Left hindlimb (tissue), 1 donor: ENCODE measurements at places on chromosomes 7 and 10.

DNA sequence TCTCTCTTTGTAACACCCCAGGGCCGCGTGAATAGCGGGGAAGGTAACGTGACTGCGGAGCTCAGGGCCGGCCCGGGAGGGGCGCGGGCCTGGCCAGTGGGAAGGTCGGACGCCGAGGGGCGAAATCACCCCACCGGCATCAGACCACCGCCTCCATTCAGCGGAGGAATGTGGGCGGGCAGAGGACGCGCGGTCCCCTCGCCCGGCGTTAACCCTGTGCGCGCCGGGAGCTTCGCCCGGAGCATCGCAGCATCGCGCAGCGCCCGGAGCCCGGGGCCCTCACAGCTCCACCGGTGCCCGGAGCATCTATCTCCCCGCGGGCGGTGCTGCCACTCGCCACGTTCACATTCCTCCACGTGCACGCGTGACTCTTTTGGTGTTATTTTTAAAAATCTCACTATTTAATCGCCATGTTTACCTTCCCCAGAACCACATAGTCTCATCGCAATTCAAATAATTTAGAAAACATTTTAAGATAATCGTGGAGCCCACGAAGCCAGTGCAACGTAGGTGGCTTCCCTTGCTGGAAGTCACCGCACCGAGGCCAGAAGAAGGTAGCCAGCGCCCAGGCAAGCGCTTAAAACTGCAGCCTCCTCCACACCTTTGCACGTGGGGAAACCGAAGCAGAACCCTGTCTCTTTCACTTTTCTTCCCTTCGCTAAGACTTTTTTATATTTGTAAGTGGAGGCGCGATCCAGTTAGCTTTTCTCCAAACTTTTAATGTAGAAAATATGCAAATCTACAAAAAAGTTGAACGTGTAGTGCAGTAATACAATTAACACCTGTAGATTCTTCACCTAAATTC lies 21.8 kb downstream of the FGFBP3 start:
- DNase-seq: peak; percentile 60

- DNase-seq: no peak
Measured at GRCh38 chr7:18997477-18998150, 119.8 kb downstream of the TWIST1 start.

GRCh38 chr7:77855371-77856083 lies 57.0 kb downstream of the PHTF2 start:
- no peak for DNase-seq

GRCh38 chr7:16803881-16804673 lies 722 bp downstream of the AGR2 start:
- no peak for DNase-seq

GRCh38 chr10:113020838-113021237 lies 70.8 kb downstream of the TCF7L2 start:
- no peak for DNase-seq

DNA sequence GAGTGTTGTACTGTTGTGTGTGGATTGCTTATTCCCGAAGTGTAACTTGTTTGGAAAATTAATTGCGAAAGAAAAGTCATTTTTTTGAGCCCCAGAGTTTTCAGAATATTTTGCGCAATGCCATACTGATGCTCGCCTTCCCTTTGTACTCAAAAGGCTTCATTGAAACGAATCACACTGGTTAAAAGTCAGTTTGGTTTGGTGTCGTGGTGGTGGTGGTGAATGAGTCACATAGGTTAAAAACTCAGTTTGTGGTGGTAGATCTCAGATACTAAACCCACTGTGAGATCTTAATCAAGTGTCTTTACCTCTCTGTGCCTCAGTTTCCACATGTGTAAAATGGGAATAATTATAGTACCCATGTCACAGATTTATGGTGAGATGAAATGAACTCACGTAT lies 61.1 kb upstream of the IL6 start:
- DNase-seq: no peak

- DNase-seq: no peak
Measured at GRCh38 chr10:129833994-129834739, 129.9 kb downstream of the EBF3 start.

- DNase-seq: no peak
Measured at GRCh38 chr7:94514140-94514889, 4.7 kb downstream of the CASD1 start.

- no peak for DNase-seq
Measured at GRCh38 chr7:5083311-5083711, 37.7 kb downstream of the RBAK start.

DNA sequence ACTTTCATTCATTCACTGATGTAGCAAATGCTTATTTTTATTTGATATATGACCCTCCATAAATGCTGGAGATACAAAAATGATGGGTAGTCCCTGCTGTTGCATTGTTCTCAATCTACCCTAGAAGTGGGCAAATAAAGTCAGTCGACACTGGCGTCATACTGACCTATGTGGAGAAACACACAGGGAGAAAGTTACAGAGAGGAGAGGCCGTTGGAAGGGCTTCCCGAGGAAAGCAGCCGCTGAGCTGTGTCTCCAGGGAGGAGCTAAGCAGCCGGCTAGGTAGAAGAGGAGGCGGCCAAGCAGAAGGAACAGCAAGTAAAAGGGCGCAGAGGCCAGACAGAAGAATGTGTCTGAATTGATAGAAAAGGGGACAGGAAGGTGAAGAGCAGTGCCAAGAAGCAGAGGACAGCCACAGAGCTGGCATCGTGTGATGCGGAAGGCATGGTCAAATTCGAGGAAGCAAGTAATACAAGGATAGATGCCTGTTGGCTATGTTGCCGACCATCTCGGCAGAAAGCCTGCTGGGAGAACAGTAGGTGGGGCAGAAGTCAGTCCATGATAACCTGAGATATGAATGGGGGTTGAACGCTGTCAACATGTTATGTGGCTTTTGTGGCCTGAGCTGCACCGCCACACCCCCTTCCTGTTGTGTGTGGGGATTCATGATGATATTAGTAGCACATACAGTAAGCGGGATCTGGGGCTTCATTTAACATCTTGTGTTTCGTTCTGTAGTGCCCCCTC lies 25.9 kb downstream of the ST8SIA6 start:
- DNase-seq: no peak

- DNase-seq: no peak
Measured at GRCh38 chr7:107856806-107857540, 34.0 kb upstream of the DLD start.

GRCh38 chr10:9868499-9868898 lies 1149.2 kb upstream of the CELF2 start:
- DNase-seq: no peak

DNA sequence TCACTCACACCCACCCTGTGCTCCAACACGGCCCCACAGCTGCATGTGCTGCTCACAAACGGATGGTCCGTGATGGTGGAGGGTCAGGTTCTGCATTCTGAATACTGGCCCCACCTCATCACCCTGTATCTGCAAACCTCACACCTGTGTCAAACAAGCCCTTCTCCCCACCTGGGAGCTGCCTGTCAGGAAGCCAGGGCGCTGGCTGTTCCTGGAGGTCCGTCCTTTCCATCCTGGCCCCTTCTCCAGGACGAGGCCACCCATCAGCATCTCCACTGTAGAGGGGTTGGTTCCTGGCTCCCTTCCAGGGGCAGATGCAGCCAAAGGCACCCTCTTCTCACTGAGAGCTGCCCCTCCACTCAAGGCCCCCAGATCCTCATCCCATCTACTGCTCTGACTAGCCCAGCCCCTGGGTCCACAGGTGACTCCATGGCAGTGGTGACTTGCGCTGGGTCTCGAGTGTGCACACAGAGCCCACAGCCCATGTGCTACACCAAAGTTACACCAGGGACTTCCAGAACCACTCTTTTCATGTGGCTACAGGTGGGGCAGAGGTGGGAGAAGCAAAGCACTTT lies 229.4 kb downstream of the TNS3 start:
- no peak for DNase-seq

GRCh38 chr7:12423997-12424745 lies 20.5 kb upstream of the VWDE start:
- DNase-seq: no peak

DNA sequence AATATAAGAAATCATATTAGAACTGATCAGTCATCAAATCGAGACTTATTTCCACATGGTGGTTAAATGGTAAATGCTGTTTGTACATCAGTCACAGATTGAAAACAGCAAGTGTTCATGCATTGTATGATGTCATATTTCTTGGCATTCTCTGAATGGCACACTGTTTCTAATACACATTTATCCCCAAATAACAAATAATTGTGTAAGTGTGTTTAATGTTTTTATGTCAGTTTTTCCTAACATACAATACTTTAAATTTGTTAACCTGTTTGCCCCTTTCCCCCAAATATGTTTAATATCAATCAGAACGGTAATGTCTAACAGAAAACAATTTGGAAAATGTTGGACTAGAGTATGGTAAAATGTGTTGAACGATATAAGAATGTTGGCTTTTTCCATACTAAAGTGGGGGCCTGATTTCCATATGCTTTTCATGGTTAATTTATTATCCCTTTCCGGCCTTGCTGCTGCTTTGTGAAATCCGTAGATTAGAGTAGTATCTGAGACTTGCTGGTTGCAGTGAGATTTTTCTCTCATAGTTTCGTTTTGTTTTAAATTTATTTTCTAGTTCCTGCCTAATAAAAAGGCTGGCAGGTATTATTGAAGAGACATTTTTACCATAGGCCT lies 23.7 kb downstream of the RAB18 start:
- DNase-seq: no peak

- no peak for DNase-seq
Measured at GRCh38 chr10:99672884-99673283, 13.6 kb downstream of the ENTPD7 start.

GRCh38 chr7:143372070-143372469 lies 9.1 kb upstream of the ZYX start:
- DNase-seq: no peak

DNA sequence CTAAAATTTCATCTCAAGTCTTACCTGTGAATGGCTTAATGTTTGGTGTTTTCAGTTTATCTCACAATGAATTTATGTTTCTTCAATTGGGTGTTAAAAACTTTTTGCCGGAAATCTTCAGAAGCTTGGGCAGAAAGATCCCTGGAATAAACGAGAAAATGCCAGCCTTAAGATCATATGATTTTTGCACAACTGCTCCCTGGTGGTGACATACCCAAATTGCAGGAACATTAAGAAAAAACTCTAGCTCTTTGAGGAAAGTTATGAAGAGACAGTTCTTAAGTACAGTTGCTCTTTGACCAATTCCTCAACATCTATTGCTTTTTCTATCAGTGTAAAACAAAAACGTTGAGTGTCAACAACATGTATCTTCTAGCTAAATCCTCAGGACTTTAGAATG lies 48.2 kb upstream of the CREB5 start:
- no peak for DNase-seq

- DNase-seq: no peak
Measured at GRCh38 chr10:128258421-128258976, 132.3 kb upstream of the MKI67 start.

- DNase-seq: no peak
Measured at GRCh38 chr10:78657163-78657861, 411.5 kb upstream of the ZMIZ1 start.

- DNase-seq: no peak
Measured at GRCh38 chr10:120505866-120506265, 48.8 kb downstream of the PLPP4 start.

DNA sequence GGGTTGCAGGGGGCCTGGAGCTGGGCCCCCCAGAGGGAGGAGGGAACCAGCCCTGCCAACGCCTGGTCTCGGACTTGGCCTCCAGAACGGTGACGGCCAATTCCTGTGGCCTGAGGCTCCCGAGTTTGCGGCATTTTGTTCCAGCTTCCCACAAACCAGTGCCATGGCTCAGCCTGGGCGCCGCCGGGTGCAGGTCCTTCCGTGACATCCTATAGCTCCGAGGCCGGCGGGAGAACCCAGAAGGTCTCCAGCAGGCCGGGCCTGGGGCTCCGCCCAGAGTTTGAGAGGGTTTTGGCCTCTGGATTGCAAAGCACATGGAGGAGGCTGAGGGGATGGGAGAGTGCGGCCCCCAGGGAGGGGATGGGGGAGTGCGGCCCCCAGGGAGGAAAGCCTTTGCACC lies 92.6 kb downstream of the UNCX start:
- no peak for DNase-seq

- peak; percentile 21 for DNase-seq
Measured at GRCh38 chr7:151132461-151133205, 34.9 kb downstream of the GBX1 start.

- DNase-seq: no peak
Measured at GRCh38 chr7:51060536-51060935, 256.1 kb downstream of the COBL start.

GRCh38 chr10:97534746-97535367 lies 36.1 kb downstream of the UBTD1 start:
- DNase-seq: no peak

- no peak for DNase-seq
Measured at GRCh38 chr10:94011296-94011695, 17.6 kb downstream of the PLCE1 start.

- no peak for DNase-seq
Measured at GRCh38 chr10:11236234-11236633, 218.6 kb downstream of the CELF2 start.

DNA sequence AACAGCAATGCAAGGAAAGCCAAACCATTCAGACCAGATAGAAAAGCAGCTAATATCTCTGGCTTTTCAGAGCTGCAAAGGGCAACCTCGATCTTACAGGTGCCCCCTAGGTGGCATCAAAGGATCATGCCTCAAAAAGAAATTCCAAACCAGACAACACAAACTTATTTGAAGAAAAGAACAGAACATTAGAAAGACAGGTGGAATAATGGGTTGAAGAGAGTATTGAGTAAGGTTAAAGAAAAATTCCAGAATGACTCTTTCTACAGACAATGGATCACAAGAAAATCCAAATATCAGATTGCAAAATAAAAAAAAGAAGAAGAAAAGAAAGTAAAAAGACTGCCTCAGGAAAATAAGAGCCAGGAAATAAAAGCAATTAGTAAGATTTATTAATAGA lies 213.7 kb downstream of the ELMO1 start:
- no peak for DNase-seq

DNA sequence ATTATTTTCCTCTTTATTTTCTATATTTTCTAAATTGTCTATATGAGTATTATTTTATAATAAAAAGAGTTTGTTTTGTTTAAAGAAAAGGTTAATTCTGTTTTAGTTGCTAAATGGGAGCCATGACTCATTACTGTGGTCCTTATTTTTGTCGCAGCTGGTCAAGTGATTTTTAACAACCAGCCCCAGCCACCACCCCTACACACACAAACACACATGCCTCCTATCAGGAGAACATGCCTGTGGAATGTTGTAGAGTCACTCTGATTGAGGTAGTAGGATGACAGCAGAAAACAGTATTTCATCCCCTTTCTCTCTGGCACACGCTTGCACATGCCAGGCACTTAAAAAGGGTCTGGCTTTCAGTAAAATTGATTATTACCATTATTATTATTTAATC lies 68.6 kb upstream of the GDF10 start:
- DNase-seq: no peak

- no peak for DNase-seq
Measured at GRCh38 chr10:1212571-1213141, 156.5 kb downstream of the WDR37 start.

- DNase-seq: no peak
Measured at GRCh38 chr7:85622059-85622458, 435.2 kb upstream of the SEMA3D start.

DNA sequence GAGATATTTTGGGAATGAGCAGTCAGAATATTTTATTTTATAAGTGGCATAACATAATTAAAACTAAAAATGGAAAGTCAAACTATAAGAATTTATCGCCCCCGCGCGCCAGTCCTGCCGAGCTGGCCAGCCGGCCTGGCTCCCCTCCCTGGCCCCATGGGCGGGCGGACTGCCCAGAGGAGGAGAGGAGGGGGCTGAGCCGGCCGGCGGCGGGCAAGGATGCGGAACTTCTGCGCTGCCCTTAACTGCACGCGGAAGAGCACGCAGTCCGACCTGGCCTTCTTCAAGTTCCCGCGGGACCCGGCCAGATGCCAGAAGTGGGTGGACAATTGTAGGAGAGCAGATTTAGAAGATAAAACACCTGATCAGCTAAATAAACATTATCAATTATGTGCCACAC lies 96.8 kb downstream of the DKK1 start:
- no peak for DNase-seq
